Left kidney (tissue), 8 donors: ENCODE measurements at places on chromosomes 7 and 10.

DNA sequence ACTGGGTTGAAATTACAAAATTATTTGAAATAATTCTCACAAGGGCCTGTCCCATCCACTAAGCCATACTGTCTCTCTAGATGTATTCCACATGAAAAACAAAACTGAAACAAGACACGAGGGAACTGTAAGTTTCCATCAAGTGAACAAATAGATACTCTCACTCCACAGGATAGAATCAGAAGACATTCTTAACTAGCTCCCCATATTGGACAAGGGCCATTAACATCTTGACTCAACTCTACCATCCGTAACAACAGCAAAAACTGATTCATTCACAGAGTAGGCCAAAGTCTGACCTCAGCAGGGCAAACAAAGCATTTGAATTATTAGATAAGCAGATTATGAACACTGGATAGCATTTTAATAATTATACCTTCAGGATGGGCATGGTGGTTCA is 29.1 kb downstream of the UBE2H start:
- DNase-seq: no peak

GRCh38 chr10:77756319-77757232 is 119.0 kb upstream of the KCNMA1 start:
- peak; percentile 41 for DNase-seq

- no peak for DNase-seq
Measured at GRCh38 chr10:97549587-97550322, 22.8 kb upstream of the ANKRD2 start.

GRCh38 chr10:27890971-27891370 is 107.9 kb downstream of the ODAD2 start:
- DNase-seq: no peak

GRCh38 chr7:99041526-99041925 is 102.4 kb downstream of the SMURF1 start:
- no peak for DNase-seq

DNA sequence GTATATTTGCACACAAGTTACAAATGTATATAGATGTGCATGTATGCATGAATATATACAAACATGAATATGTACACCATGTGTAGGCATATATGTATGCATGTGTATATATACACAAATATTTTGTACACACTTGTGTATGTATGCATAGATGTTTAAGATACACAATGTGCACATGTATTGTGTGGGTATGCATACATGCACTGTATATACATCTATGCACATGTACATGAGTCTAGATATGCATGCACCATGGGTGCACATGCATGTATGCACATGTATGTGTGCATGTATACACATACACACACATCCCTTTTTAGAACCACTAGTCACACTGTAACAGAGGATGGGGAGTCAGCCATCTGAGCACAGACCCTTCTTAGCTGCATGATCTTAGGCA is 249.4 kb downstream of the COBL start:
- no peak for DNase-seq
